Neural progenitor cell (in vitro differentiated cells): ENCODE measurements at places on chromosomes 4 and X.

DNA sequence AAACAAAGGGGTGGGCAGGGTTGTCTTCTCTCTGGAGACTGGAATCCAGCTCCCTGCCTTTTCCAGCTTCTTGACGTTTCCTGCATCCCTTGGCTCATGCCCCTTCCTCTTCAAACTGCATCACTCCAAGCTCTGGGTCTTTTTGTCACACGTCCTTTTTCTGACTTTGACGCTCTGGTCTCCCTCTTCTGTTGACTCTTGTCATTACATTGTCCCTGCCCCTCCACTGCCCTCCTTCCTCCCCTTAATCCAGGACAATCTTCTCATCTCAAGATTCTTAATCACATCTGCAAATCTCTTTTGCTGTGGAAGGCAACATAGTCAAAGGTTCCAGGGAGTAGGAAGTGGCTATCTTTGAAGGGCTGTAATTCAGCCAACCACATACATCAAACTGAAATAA is 178.3 kb downstream of the TMA16 start:
- H3K4me3 ChIP-seq = no peak overlapping the region
- H3K27ac ChIP-seq = no peak overlapping the region
- H3K27me3 ChIP-seq = no peaks in the 10 kb centered on the region
- DNase-seq = no peak

DNA sequence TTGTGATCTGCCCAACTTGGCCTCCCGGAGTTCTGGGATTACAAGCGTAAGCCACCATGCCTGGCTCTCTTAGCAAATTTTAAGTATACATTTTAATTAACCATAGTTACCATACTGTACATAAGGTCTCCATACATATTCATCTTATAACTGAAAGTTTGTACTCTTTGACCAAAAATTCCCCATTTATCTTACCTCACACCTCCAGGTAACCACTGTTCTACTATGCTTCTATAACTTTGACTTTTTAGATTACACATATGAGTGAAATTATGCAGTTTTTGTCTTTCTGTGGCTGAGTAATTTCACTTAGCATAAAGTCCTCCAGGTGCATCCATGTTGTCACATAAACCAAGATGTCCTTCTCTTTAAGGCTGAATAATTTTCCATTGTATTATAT is 17.4 kb downstream of the C4orf51 start:
- H3K36me3 ChIP-seq = no peaks in the 10 kb centered on the region
- DNase-seq = no peak
- H3K27ac ChIP-seq = no peak overlapping the region
- H3K27me3 ChIP-seq = no peaks in the 10 kb centered on the region
- no peaks in the 10 kb centered on the region for H3K4me1 ChIP-seq
- no peak overlapping the region for H3K4me3 ChIP-seq

- no peak overlapping the region for H3K4me3 ChIP-seq
- no peak for DNase-seq
- no peaks in the 10 kb centered on the region for H3K4me1 ChIP-seq
- H3K27me3 ChIP-seq = no peaks in the 10 kb centered on the region
- H3K36me3 ChIP-seq = no peaks in the 10 kb centered on the region
Observed at GRCh38 chr4:92234393-92235176, 69.2 kb upstream of the GRID2 start.

DNA sequence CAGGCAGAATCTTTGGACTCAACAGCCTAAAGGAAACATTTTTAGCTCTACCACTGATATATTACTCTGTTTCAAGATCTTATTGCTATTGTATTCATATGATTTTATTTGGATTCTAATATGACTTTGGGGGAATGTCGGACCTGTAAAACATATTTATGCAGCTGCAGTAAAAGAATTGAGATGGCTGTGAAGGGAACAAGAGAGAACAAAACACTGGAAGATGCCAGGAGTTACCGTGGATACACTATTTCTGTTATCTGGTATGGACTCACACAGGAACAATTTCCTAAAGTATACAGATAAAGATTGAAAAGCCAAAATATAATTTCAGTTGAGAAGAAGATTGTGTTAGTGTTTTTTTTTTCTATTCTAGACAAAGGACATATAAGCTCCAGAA is 113.0 kb upstream of the DCLK2 start:
- H3K36me3 ChIP-seq = no peaks in the 10 kb centered on the region
- H3K4me1 ChIP-seq = no peaks in the 10 kb centered on the region
- no peak overlapping the region for H3K4me3 ChIP-seq
- H3K27me3 ChIP-seq = no peaks in the 10 kb centered on the region
- DNase-seq = no peak

GRCh38 chr4:123599061-123599919 is 202.7 kb downstream of the SPRY1 start:
- H3K4me1 ChIP-seq = peaks cover 20% of the 10 kb centered on the region
- DNase-seq = no peak
- H3K27ac ChIP-seq = no peak overlapping the region
- no peak overlapping the region for H3K4me3 ChIP-seq
- no peaks in the 10 kb centered on the region for H3K27me3 ChIP-seq

- H3K36me3 ChIP-seq = no peaks in the 10 kb centered on the region
- H3K4me3 ChIP-seq = no peak overlapping the region
- no peaks in the 10 kb centered on the region for H3K27me3 ChIP-seq
- no peak overlapping the region for H3K27ac ChIP-seq
- no peak for DNase-seq
- no peaks in the 10 kb centered on the region for H3K4me1 ChIP-seq
Observed at GRCh38 chr4:3440979-3441500, 728 bp upstream of the HGFAC start.

DNA sequence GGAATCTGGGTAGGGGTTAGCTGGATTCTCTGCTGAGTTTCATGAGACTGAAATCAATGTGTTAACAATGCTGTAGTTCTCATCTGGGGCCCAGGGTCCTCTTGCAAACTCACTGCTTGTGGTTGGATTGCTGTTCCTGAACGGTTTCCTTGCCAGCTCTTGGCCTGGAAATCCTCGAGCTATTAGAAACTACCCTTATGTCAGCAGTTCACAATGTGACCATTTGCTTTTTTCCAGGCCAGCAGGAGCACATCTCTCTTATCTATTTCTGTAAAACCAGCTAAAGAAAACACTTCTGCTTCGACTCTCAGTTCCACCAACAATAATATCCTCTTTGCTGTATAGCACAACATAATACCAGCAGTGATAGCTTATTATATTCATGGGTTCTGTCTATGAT is 140.1 kb upstream of the TRAM1L1 start:
- H3K4me1 ChIP-seq = no peaks in the 10 kb centered on the region
- H3K36me3 ChIP-seq = no peaks in the 10 kb centered on the region
- no peak overlapping the region for H3K27ac ChIP-seq

- H3K4me3 ChIP-seq = no peak overlapping the region
- no peak overlapping the region for H3K27ac ChIP-seq
- H3K36me3 ChIP-seq = no peaks in the 10 kb centered on the region
- no peaks in the 10 kb centered on the region for H3K27me3 ChIP-seq
Observed at GRCh38 chrX:1321674-1322073, 14.9 kb upstream of the IL3RA start.

GRCh38 chr4:156378033-156378665 is 424.5 kb upstream of the CTSO start:
- H3K36me3 ChIP-seq = no peaks in the 10 kb centered on the region
- no peak overlapping the region for H3K27ac ChIP-seq
- no peaks in the 10 kb centered on the region for H3K27me3 ChIP-seq
- H3K4me3 ChIP-seq = no peak overlapping the region
- H3K4me1 ChIP-seq = peaks cover 12% of the 10 kb centered on the region

GRCh38 chr4:65880594-65880993 is 210.3 kb upstream of the EPHA5 start:
- H3K36me3 ChIP-seq = no peaks in the 10 kb centered on the region
- H3K4me1 ChIP-seq = no peaks in the 10 kb centered on the region
- H3K27me3 ChIP-seq = no peaks in the 10 kb centered on the region
- H3K27ac ChIP-seq = no peak overlapping the region
- H3K4me3 ChIP-seq = no peak overlapping the region

GRCh38 chr4:2673157-2673556 is 83.0 kb downstream of the TNIP2 start:
- H3K27me3 ChIP-seq = no peaks in the 10 kb centered on the region
- peaks cover 37% of the 10 kb centered on the region for H3K36me3 ChIP-seq
- peak; percentile 21 for DNase-seq
- no peak overlapping the region for H3K4me3 ChIP-seq

GRCh38 chr4:150289198-150289597 is 211.0 kb downstream of the DCLK2 start:
- H3K27me3 ChIP-seq = no peaks in the 10 kb centered on the region
- peaks cover 17% of the 10 kb centered on the region for H3K4me1 ChIP-seq
- H3K27ac ChIP-seq = no peak overlapping the region
- DNase-seq = no peak
- H3K4me3 ChIP-seq = no peak overlapping the region

GRCh38 chr4:145511913-145512522 is 30.4 kb downstream of the SMAD1 start:
- no peak overlapping the region for H3K27ac ChIP-seq
- H3K27me3 ChIP-seq = no peaks in the 10 kb centered on the region
- no peaks in the 10 kb centered on the region for H3K36me3 ChIP-seq
- no peak for DNase-seq
- peaks cover 3% of the 10 kb centered on the region for H3K4me1 ChIP-seq

DNA sequence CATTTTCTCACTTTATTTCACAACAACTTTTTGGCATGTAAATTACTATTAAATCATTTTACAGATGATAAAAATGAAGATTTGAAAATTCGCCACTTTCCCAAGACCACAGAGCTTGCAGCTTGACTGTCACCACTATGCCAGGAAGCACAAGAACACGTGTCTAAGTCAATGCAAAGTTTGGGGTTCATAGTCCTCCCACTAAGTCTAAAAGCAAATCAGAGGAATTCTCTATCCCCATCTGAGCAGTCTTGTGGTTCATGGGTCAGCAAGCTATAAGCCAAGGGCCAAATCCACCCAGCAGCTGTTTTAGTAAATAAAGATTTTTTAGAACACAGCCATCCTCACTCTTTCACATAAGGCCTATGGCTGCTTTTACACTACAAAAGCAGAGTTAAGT is 833.3 kb upstream of the INTU start:
- H3K4me1 ChIP-seq = no peaks in the 10 kb centered on the region
- no peaks in the 10 kb centered on the region for H3K27me3 ChIP-seq
- DNase-seq = no peak
- H3K4me3 ChIP-seq = no peak overlapping the region
- no peak overlapping the region for H3K27ac ChIP-seq

- no peak overlapping the region for H3K4me3 ChIP-seq
- DNase-seq = no peak
- H3K27me3 ChIP-seq = no peaks in the 10 kb centered on the region
- no peaks in the 10 kb centered on the region for H3K36me3 ChIP-seq
- H3K4me1 ChIP-seq = peaks cover 30% of the 10 kb centered on the region
Observed at GRCh38 chrX:15976396-15976795, 121.8 kb upstream of the AP1S2 start.

- peak overlapping the region; percentile 60 for H3K4me3 ChIP-seq
- no peaks in the 10 kb centered on the region for H3K36me3 ChIP-seq
- peaks cover 11% of the 10 kb centered on the region for H3K4me1 ChIP-seq
Observed at GRCh38 chr4:24471486-24472160, 112.7 kb downstream of the DHX15 start.

DNA sequence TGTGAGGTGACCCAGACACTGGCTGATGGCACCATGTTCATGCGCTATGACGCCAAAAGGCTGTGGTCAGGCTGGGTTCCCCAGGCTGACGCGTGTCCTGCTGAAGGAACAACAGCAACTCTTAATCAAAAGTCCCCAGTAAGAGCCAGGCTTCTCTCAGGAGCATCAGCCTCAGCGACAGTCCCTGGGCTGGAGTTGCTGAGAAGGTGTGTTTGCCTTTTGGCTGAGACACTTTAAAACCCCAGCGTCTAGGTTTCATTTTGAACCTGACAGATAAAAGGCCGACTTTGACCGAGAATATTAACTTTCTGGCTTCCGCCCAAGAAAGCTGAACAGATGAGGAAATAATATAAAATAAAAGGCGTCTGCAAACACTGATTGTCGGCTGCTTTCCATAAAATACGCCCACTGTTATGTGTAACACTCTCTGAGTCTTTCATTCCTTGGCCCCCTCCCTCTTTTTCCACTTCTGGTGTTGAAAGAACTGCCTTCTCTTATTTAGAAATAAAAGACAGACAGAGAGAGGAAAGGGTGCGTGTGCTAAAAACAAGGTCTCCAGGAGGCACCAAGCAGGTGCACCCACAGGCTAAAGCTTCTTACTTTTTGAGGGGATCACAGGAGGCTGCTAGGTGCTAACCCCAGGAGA is 373.6 kb downstream of the MID1IP1 start:
- H3K27me3 ChIP-seq = no peaks in the 10 kb centered on the region
- H3K4me1 ChIP-seq = no peaks in the 10 kb centered on the region
- no peak overlapping the region for H3K4me3 ChIP-seq
- H3K36me3 ChIP-seq = no peaks in the 10 kb centered on the region
- H3K27ac ChIP-seq = no peak overlapping the region

- peaks cover 7% of the 10 kb centered on the region for H3K36me3 ChIP-seq
- H3K27me3 ChIP-seq = no peaks in the 10 kb centered on the region
- no peak for DNase-seq
- H3K4me3 ChIP-seq = no peak overlapping the region
- H3K27ac ChIP-seq = no peak overlapping the region
Observed at GRCh38 chrX:47198687-47199080, 5.1 kb downstream of the UBA1 start.

DNA sequence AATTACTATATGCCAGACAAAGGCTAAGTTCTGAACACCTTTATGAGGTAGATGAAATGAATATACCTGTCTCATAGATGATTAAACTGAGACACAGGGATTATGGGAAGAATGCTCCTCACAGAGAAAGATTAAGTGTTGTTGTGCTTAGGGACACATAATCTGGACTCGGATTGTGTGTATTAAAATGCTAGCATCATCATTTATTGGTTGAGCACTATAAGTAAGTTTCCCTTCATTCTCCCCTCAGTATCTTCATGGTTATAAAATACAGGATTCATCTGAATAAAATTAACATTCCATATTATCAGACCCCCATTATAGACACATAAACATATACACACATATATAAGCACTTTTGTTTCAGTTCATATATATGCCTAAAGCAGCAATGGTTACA is 463.5 kb downstream of the PPP4R3C start:
- H3K27ac ChIP-seq = no peak overlapping the region
- H3K4me3 ChIP-seq = no peak overlapping the region

DNA sequence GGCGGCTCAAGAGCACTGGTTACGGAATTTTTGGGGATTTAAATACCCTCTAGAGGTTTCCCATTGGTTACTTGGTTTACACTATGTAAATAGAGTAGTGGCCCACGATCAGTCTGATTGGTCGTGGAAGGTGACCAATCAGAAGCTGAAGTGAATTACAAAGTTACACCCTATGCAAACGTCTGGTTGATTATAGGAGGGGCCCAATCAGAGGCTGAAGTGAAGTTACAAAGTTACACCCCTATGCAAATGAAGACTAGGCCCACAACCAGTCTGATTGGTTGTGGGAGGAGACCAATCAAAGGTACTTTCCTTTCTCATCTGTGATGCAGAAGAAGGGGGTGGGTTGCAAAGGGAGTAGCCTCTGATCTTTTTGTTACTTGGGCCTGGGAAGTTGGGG is 45.1 kb upstream of the HSD17B10 start:
- no peaks in the 10 kb centered on the region for H3K27me3 ChIP-seq
- no peak overlapping the region for H3K4me3 ChIP-seq
- no peaks in the 10 kb centered on the region for H3K36me3 ChIP-seq
- no peaks in the 10 kb centered on the region for H3K4me1 ChIP-seq
- peak; percentile 7 for DNase-seq
